Stimulated activated CD4-positive, alpha-beta T cell treated with anti-CD3 and anti-CD28 coated beads, Interleukin-2, amount 100 ng/mL, for 24 hours (primary cell): ENCODE measurements at places on chromosomes 2 and 18.
A peak's percentile ranks its signal among the peaks of the same experiment; 100 is the strongest.

DNA sequence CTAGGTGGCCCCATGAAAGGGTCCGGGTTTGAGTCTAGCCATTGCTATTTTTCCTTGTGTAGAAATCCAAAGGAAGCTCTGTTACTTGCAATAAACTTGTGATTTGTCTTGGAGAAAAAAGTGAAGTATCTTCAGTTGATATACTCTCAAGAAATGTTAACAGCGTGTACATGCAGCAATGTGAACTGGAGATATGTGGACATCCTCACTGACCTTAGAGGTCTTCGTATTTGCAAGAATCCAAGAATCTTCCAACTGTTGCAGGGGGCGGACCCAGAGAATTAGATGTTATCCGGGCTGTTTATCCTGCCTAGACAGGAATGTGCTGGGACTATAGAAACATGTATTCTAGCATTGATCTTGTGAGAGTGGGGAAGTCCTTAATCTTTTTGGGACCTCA lies 187.6 kb downstream of the KCNS3 start:
- DNase-seq, result no peak

GRCh38 chr2:12507295-12507694 lies 209.4 kb upstream of the TRIB2 start:
- DNase-seq, result peak; percentile 84

- DNase-seq, result no peak
These were observed 112.7 kb upstream of the CTDP1 start for GRCh38 chr18:79566771-79567431.

- DNase-seq, result no peak
These were observed 11.2 kb downstream of the SLC40A1 start for GRCh38 chr2:189569295-189569910.

DNA sequence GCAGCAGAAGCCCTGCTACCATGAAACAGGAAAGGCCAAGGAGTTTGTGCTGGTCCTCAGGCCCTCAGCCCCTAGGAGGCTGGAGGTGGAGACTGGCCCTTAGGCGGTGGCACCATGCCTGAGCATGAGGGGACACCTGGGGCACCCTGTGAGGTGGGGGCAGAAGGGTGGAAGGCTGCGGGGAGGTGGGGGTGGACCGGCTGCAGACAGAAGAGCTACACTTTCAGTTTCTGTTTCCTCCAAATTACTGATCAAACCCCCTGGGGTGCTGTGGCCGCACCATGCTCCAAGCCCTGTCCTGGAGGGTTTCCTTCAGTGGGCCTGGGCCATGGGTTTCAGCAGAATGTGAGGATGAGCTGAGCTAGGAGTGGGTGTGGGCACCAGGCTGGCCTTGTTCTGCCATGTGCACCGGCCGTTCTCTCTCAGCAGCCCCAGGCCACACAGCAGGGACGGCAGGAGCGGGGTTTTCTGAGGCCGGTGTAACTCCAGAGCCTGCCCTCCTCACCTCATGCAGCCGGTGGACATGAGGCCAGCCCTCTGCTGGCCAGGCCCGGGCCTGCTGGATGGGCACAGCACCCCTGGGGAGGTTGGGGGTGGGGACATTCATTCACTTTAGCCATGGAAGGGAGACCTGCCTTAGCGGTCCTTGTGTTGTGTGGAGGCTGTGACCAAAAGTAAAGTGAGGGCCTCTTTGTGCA lies 51.5 kb downstream of the PLEKHB2 start:
- DNase-seq, result peak; percentile 25

DNA sequence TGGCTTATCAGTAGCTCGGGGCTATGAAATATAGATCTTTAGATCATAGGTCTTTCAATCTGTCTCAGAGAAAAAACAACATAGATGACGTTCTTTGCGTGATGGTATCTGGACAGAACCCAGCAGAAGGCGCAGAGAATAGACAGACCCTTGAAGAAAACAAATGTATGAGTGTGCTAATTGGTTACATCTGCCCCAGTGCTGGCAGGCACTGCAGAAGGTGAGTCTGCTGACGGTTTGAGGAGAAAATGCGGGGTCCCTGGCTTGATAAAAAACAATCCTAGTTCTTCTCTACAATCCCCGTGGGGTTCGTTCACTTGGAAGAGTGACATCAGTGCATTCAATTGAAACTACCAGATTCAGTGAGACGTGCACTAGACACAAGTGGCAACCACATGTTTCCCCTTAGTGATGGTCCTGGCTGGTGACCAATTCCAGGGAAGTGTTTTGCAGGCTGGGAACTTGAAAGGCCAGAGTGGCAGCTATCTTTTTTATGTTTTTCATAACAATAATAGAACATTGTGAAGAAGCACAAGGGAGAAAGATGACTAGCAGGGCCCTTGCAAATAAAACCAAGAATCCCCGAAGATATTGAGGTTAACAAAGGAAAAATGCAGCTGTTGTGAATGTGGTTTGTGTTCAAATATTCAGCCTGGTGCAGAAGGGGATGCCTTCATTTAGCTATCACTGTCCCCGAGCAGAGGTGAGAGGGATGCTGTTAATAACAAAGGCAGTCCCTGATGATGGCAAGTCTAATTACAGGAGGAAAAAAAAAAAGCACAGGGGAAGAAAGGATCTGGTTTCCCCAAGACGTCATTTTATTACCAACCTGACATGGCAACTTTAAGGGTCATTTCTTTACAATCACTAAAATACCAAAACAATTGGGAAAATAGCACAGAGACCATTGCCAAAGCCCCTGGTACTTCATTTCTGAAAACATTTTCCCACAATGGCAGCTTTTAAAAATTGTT lies 337.6 kb upstream of the FIGN start:
- no peak for DNase-seq

DNA sequence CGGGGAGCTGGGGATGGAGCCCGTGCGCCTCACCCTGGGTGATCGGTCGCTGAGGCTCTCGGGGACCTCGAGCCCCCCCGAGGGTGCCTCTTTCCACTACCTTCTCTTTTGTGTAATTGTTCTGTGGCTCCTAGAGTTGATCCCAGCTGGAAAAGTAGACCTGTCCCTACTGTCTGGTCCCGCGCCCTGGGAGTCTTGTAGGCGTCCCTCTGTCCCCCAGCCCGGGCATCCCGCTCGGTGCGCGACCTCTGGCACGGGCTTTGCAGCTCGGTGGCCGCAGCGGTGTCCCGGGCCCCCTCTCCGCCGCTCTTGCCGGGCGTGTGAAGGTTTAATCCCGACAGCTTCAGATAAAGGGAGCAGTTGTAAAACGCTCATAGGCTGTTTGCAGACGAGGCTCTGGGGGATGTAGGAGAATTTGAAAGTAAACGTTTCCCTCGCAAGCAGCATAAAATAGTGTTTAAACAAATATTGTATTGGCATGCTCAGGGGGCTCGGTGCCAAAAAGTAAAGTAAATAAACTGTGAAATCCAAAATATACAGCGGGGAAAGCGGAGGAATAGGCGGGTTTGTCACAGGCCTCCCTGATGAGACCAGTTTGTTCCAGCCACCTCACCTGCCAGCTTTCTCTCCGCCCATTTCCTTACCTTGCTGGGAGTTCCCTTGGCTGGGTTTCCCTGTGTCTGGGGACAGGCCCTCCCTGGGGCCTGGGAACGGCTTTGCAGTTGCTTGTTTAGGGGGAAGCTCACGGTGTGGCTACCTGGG lies 1.9 kb downstream of the GLI2 start:
- DNase-seq, result no peak

DNA sequence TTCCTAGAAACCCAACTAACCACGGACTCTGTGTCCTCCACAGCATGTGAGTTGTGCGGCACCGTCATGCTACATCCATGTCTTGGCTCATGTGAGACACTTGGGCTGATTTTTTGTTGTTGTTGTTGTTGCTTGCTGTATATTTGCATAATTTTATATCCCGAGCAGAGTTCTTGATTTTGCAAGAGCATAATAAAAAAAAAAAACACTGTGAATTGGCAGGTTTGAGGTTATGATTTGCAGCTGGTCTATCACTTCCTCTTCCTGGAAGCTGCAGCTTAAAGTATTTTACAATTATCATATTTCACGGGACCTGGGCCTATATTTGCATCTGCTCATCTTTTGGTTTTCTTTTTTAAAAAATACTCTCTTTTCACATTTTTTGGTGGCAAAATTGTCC lies 142.3 kb upstream of the NRP2 start:
- DNase-seq, result no peak

- no peak for DNase-seq
These were observed 23.2 kb upstream of the CNTNAP5 start for GRCh38 chr2:124001696-124002430.

DNA sequence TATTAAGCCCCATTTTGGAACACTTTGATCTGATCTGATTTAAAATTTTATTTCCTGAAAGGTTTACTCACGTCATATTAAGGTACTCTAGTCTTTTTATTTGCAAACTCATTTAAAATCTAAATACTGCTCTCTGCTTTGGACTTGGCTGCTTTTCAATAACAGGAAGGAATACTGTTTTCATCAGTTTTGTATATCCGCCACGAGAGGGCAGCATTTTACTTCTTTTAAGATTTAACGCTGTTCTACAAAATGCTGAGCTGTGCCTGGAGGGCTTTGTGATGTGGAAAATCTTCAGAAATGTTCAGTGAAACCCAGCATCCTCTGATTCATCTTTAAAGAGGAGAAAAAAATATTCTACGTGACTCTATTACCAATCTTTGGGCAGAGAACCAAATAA lies 37.5 kb upstream of the SLC38A11 start:
- peak; percentile 48 for DNase-seq

- DNase-seq, result no peak
These were observed 147.2 kb upstream of the SPATS2L start for GRCh38 chr2:200159357-200159707.

DNA sequence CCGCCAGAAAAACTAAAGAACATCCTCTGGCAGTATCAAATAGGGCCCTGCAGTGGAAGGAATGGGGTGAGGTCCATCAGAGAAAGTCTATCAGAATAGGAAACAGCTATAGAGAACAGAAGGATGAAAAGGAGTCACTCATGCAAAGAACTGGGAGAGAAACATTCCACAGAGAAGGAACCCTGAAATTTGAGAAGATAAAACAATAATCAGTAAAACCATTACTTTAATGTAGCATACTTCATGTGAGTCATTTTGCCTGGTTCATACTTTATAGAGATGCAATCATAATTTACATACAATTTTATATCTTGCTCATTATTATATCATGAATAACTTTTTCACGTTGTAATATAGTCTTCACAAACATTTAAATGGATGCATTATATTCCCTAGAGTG lies 402.2 kb downstream of the NCKAP5 start:
- DNase-seq, result no peak

DNA sequence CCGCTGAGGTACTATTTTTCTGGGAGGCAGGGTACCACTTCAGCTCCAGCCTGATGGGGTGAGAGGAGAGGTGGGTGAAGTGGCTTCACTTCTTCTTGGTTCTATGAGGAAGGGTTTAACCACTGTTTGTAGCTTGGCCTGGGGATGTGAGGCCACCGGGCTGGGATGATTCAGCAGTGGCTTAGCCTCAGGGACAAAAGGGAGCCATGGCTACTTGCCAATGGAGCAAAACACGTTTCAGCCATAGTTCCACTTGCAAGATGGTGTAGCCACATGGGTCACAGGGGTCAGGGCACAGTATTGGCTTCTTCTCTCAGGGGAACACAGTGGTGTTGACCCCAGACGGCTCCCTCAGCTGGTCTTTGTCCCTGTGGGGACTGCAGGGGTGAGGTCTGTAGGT lies 14.9 kb downstream of the ZDBF2 start:
- no peak for DNase-seq

GRCh38 chr2:120305937-120306490 lies 39.9 kb upstream of the INHBB start:
- no peak for DNase-seq

DNA sequence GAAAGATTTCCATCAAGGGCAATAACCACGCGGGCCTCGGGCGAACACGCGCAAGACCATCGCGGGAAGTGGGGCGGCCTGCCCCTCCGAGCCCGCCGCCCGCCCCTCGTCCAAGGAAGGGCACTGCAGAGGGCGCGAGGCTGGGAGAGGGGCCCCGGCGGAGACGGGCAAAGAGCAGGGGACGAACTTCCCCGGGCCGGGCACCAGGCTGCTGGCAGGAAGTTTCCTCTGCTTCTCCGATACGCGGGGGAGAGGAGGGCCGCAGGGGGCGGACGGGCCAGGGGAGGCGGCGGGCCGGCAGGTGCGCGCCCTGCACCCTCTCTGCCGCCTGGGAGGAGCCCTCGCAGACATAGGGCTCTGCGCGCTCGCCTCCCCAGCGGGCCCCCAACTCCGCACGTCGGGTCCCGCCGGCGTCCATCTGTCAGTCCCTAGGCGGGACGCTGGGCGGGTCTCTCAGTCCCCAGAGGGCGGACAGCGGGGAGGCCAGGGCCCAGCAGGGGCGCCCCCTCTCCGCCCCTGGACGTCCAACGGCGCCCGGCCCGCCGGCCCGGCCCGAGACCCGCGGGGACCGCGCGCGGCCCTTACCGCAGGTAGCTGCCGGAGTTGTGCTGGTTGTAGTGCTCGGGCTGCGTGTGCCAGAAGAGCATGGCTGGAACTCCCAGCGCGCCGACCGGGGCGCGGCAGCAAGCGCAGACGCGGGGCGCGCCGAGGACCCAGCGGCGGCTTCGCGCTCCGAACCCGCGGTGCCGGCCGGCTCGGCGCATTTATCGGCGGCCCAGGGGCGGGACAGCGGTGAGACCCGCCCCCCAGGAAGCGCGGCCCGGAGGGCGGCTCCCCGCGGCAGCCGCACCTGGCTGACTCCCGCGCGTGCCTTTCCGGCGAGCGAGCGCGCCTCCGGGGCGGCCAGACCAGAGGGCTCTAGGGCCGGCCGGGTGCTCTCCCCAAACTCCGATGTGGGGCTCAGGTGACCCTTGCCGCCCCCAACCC lies at the start of gene TFCP2L1:
TSS of gene TFCP2L1 (minus strand) at position 740 of the 987 bp plus-strand sequence. CDS start at position 647, 93 bp downstream.
- DNase-seq, result peak; percentile 51

- DNase-seq, result no peak
These were observed 94.2 kb upstream of the FSHR start for GRCh38 chr2:49248506-49248905.

DNA sequence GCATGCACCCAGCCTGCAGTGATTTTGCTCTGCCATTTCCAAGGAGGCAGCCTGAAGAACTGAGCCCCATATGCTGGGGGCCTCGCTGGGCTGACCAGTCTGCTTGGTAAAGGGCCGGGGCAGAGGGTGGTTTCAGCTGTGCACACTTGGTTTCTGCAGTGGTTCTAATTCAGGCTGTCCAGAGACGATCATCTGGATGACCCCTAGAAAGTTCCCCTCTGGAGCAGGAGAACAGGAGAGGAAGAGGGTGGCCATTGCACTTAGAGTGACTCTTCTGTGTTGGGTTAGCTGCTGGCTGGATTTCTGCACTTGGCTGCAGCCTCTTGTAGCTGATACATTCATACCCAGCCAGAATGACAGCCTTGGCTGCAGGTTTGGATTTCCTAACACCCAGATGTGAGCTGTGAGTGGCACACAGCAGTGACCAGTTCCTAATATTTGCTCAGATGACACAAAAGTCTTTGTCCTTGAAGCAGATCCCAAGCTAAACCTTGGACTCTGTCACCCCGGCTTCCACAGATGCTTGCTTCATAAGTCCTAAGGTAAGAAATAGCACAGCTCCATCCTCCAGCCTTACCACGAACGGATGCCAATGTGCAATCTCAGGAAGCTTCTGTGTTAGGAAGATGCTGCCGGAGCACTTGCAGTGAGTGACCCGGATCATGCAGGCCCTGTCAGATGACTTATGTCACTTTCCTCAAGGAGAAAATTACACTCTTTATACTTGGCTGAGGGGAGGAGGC lies 105.6 kb downstream of the HNRNPLL start:
- DNase-seq, result no peak

- no peak for DNase-seq
These were observed 3.3 kb upstream of the CCBE1 start for GRCh38 chr18:59700535-59700967.
